ENCODE measurements at places on chromosomes 3 and 15. TPM values are rescaled to one million over a fixed set of nuclear protein-coding genes. Genes with fewer than 3 reads are reported as not detected.

CATSPER2 gene
- total RNA-seq = 0.40 TPM

CLDN18 gene
- total RNA-seq = not detected

SCN5A gene
- 5.9 TPM for total RNA-seq

MEGF11 gene
- total RNA-seq = not detected

DNA sequence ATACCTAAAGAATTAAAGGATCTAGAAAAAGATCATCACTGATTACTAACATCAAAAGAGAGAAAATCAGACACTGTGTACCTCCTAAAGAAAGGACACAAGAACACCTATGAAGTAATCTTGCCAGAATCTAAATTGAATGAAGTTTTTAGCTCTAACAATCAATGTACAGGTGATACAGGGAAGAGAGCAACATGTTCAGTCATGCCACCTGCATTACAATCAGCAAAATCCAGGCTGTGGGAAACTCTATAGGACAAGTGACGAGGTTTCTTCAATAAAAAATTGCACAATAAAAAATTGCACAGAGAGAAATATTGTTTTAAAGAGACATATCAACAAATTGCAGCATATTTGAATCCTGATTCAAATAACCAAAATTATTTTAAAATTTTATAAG, 93.3 kb downstream of the SEMA5B start:
- no peak for DNase-seq

DNA sequence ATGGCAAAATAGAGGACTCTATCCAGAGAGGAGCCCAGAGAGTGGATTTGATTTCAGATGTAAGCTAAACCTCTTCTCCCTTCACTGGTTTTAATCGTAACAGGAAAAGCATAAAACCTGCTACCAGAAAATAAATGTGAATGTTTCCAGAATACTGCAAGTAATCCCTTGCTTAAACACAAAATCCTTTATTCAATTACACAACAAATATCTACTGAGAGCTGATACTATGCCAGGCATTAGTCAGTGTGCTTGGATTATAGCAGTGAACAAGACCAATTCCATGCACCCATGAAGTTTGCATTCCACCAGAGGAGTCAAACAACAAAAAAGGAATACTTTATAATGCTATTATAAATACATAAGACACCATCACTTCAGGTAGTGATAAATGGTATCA, 15.1 kb downstream of the AVEN start:
- no peak for DNase-seq

DNA sequence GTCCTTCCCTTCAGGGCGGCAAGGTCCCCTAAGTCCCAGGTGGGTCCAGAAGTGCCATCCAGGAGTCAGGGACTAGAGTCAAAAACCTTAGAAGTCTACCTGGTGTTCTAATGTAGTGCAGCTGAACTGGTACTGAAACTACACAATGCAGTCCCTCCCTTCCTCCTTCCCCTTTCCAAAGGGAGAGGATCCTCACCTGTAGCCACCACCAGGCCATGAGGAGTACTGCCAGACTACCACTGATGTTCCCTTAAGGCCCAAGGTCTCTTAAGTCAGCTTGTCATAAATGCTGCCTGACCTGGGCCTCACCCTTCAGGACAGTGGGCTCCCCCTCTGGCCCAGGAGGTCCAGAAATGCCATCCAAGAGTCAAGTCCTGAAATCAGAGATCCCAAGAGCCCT, 98.9 kb downstream of the ULK4 start:
- DNase-seq = no peak

- DNase-seq = no peak
These were observed 224.0 kb upstream of the CBLB start for GRCh38 chr3:106092792-106093191.

DNA sequence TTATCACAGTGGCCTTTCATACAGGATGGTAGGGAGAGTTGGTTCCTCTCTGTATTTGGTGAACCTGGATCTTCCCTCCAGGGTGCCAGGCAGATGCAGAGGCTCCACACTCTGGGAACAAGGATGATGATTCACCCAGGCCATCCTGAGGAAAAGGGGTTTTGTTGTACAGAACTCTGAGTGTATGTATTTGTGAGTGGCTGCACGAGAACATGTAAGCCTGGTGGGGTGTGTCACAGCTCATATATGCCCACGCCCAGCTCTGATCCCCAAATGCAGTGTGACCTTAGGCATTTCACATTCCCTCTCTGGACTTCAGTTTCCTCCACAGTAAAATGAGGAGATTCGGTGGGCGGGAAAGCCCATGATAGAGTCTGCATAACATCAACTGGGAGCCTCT, 11.6 kb upstream of the CILP start:
- peak; percentile 8 for DNase-seq

GRCh38 chr15:55220606-55221005, 23.9 kb upstream of the RSL24D1 start:
- no peak for DNase-seq

DNA sequence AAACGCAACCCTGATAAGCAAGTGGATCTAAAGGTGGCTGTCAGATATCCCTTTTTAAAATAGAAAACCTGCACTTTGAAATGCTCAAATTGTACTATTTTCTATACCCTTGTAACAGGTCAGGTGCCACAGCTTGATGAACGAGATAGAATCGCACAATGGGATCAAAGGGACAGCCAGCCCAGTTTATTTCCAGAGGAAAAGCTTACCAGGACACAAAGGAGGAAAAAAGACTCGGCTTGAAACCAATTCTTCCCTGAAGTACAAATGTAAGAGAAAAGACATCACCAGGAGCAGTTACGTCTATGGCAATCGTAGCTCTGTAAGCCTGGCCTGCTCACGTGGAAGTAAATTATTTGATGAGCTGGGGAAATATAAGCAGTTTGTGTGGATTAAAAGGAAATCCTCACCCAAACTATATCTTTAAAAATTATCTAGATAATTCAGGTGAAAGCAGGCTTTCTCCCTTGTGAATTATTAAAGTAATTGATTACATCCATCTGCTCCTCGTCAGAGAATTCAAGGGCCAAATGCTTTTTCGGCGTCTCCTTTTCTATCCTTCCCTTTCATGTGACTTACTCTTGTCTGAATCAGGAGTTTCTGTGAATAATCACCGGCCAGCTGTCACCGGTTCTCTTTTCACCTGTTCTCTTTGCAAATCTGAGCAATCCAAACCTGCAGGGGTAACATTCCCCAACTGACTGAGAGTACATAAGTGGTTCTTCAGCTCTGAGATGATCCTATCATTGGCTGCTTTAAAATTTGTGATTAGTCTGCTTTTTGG, 339.2 kb upstream of the ONECUT1 start:
- DNase-seq = no peak

DNA sequence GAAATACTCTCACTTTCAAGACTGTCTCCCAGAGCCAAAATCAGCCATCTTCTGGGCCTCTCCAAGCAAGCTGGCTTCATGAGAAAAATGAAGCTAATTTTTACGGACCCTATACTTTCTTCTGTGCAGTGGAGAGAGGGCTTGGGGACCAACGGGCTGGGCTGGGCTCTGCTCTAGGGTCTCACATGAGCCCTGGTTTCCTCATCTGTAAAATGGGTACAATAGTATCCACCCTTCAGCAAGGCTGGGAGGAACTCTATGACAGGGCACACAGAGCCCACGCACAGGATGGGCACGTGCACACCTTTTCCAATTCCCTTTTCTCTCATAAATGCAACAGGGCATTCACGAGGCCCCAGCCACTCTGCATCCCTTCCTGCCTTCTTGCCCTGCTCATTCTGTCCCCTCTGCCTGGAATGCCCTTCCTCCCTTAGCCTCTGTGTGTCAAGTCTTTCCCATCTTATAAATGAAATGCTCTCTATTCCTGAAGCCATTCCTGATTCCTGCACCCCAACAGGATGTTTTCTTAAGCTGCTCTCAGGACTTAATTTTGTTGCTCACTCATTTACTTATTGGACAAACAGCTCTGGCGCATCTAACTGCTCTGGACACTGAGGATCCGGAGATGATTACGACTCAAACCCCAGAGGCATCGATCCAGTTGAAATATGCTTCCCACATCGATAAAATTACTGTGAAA, 32.9 kb upstream of the SEC13 start:
- DNase-seq = peak; percentile 24

DNA sequence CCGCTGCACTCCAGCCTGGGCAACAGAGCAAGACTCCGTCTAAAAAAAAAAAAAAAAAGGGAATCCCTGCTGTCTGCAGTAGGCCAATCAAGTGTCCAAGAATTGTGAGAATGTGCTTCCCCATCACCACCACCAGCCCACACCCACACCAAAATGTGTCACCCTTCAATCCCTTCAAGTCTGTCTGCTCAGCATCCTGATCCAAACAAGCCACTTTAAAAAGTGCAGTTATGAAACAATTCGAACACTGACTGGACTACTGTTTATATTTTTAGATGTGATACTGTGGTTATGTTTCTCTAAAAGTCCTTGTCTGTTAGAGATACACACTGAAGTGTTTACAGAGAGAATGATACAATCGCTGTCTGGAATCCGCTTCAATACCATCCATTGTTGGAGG, 78.1 kb upstream of the CGNL1 start:
- DNase-seq = no peak
